Right hindlimb (tissue), 1 donor: ENCODE measurements at places on chromosomes 3 and 15.

DNA sequence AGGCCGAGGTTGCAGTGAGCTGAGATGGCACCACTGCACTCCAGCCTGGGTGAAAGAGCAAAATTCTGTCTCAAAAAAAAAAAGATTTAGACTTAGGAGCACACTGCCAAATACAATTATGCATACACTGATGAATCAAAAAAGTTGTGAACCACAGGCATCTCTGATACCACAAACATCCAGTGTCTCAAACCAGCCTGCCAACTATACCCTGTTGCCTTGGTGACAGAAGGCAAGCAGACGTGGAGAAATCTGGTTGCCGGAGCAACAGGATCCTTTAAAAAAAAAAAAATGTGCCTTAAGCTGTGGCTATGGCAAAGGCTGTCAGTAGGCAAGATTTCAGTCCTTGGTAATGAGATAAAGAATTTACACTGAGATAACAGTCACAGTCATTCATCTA, 202.3 kb downstream of the NEK10 start:
- peak; percentile 26 for DNase-seq

- peak; percentile 87 for DNase-seq
Measured at GRCh38 chr15:94075349-94075748, 156.0 kb upstream of the MCTP2 start.

DNA sequence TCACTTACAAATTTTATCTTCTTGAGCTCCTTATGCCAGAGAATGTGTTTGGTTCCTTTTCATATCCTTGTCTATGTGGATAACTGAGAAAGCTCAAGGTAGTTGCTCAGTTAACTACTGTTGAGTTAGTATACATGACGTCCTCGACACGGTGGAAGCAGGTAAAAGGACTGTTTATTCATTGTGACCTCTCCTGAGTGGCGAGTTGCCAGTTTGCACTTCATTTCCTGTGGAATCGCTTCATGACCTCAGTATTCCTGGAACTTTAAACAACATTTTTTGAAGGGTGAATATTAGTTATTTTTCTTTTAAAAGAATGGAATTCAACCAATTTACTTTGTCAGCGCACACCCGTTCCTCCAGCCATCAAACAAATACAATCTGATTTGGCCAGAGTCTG, 1.2 kb upstream of the TPRG1 start:
- no peak for DNase-seq

DNA sequence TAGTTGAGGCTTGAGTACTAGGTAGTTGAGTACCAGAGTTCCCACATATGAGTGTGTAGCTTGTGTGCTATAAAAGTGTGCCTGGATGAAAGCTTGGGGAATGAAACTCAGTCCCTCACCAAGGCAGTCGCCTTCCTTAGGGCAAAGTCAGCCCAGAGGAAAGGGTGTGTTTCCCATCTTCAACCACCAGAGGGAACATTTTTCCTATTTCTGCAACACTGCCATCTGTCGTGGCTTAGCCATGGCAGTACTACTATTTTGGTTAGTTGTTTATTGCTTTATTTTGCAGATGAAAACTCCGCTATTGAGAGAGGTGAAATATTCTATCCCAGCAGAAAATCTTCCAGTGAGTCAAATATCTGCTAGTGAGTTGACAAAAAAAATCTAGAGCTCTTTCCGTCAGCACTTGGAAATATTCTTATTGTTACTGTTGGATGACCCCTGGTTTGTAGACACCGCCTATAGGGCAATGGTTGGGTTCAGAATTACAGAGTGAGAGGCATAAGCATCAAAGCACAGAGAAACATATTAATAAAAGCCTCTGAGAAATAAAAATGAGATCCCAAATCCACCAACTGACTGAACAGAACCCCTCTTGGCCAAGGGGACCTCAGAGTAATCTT, 239.9 kb downstream of the CPNE4 start:
- no peak for DNase-seq

DNA sequence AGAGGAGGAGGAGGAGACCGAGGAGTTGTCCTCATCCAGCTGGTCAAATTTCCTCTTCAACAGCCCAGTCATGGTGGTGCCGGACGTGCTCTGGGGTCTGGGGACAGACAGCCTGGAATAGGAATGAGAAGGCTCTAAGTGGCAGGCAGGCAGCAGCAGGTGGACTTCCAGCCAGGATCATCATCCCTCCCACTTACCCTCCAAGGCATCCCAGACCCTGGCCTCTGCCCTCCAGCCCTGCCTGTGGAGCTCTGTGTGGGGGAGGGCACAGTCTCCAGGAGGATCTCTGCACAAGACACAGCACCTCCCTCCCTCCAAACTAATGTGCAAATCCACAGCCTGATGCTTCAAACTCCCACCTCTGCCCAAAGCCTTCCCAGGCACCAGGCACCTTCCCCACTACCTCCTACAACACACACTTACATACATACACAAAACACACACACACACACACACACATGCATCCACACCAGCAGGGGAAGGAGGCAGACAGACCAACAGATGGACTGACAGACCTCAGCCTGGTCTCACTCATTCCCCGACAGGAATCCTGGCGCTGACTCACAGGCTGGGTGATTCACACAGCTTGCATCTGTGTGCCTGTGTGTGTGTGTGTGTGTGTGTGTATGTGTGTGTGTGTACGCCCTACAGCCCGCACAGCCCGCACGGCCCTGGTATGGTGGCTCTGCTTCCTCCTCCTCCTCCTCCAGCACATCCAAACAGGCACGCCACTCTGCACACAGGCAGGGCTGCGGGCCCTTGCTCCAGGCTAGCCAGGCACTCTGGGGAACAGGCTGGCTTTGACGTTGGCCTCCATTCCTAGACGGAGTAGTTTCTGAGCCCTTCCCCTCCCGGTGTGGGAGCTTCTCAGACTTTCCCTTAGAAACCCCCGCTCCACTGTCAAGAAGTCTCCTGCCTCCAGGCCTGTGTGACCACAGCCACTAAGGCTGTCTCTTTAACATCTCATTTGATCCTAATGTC, 6.5 kb downstream of the CSRNP1 start:
- DNase-seq: peak; percentile 84

GRCh38 chr3:39753391-39753790, 56.0 kb upstream of the MYRIP start:
- no peak for DNase-seq

- no peak for DNase-seq
Measured at GRCh38 chr3:143973259-143974021, 1.8 kb downstream of the DIPK2A start.

DNA sequence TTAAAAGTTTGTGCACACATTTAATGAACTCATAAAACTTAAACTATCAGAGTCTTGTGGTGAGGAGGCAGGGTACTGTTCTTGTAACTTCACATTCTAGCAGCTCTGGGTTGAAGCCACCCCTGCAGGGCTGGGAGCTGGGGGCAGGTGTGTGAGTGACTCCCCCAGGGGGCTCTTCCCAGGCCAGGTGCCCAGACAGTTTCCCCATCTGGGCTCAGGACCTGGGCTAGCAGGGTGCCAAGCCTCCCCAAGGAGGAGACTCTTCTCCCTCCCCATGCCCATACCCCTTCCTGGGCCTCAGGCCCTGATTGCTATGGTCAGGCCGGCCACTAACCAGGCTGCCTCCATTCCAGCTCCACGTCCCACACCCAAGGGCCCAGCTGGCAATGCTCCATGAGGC, 22.0 kb upstream of the CHCHD6 start:
- no peak for DNase-seq

- no peak for DNase-seq
Measured at GRCh38 chr3:104411757-104412156, 955.0 kb upstream of the ALCAM start.

DNA sequence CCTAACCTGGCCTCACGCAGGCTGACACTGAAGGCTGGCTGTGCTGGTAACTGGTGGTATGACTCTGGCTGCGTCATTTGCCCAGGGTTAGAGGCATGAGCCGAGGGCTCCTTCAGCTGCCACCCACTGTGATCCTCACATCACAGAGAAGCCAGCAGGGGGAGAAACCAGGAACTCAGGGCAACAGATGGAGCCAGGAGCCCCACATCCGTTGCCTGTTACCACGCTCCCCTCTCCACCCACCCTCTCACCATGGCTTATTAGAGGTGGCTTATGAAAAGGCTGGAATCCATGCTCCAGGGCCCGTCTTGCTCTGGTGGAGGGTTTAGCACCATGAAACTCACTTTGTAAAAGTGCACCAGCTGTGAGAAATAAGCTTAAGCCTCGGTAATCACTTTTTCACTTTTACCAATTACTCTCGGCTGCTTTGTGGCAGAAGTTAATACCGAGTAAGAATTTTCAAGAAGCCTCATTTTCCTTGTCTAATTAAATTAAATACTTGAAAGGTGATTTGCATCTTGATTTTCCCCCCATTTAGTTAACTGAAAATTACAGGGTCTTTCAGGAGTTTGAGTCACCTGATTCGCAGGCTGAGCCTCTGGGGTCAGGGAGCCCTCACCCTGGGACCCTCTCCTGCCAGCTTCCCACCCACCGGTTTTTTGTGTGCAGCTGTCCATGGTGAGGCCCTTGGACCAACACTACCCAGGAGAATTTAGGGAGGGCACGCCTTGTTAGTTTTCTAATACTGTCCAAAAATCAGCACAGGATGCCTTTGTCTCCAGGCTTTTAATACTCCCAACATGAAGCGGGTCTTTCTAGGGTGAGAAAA, 60.9 kb downstream of the ASB7 start:
- peak; percentile 59 for DNase-seq

- DNase-seq: no peak
Measured at GRCh38 chr3:67017211-67017610, 19.1 kb downstream of the KBTBD8 start.

GRCh38 chr3:185411133-185411532, 48.2 kb downstream of the MAP3K13 start:
- DNase-seq: no peak

- no peak for DNase-seq
Measured at GRCh38 chr3:158864492-158864891, 62.6 kb downstream of the MFSD1 start.

GRCh38 chr15:68369931-68370767, 61.8 kb downstream of the ITGA11 start:
- DNase-seq: no peak

DNA sequence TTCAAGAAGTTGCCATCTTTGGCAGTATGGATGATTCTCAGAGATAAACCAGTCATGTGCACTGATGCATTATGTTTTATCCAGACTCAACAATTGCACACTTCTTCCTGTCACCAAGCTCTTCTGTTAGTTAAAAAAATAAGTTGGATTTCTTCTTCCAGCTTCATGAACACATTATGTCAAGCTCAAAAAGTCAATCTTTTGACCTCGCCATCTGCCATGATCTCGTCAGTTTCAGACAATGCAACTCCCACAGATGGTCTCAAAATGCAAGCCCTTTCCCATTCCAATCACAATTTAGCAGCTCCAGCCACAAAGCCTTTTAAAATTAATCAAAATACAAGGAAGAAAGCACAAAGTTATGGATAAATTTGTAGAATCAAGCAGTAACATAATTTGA, 42.8 kb downstream of the TFDP2 start:
- DNase-seq: no peak

- DNase-seq: no peak
Measured at GRCh38 chr3:116443191-116443661, 2.1 kb downstream of the LSAMP start.

DNA sequence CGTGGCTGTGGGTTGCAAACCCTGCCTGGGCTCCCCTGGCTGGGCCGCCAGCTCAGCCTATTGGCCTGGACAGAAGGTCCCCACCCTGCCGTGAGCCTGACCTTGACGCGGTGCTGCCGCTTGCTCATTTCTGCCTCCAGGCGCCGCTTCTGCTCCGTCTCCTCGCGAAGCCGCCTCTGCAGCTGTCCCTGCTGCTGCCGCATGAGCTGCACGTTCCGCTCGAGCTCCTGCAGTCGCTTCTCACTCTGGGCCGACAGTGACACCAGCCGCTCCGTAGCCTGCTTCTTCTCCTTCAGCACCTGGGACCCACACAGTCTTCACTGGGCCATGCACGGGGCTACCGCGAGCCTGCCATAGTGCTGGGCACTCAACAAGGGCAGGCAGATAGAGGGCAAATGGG, 21.7 kb downstream of the KIF7 start:
- no peak for DNase-seq

- DNase-seq: peak; percentile 39
Measured at GRCh38 chr3:5058471-5058951, 63.6 kb upstream of the ARL8B start.

DNA sequence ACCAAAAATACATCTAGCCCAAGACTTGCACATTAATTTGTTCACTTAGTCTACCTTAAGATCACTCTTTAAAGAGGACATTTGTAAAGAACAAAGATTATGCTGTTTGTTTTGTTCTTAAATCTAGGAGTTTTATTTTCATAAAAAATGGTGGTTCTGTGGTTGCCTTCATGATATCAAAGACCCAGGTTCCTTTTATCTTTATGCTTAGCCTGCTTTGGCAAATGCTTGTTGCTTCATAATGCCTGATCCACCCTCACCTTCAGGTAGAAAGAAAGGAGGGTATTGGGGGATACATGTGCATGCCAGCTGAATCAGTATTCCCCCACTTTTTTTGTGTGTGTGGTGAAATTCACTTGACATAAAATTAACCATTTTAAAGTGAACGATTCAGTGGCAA, 48.5 kb downstream of the GTF2E1 start:
- no peak for DNase-seq

GRCh38 chr3:172260381-172260780, 187.9 kb downstream of the GHSR start:
- DNase-seq: no peak

DNA sequence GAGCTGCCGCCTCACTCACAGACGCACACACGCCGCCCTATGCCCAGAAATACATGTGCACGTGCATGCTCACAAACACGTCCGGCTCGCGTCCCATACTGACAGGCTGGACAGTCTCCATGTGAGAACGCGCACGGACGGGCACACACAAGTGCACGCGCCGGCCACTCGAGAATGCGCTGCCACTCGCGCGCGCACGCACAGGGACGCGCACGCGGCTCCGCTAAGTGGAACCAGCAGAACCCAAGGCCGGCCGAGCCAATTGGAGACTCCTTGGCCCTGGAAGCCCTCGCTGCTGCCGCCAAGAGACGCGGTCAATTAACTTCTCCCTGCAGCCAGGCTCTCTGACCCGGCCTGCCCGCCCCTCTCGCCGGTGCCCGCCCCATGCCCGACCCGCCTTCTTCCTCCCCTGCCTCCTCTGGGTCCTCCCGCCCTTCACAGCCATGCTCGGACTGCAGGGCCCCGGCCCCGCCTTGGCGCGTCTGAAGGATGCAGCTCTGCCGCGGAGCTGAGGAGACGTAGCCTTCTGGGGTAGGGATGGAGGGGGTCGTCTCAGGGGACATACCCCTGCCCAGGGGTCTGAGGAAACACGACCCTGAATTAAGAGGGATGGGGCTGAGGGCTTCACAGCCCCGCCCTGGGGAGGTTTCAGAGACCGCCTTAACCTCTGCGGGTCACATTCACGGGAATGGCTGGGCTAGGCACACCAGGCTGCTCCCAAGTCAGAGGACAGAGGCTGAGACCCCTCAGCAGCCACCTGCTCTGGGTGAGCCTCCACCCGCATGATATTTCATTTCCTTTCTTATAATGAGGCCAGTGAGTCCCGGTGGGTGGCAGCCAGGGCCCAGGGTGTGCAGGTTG, 15.0 kb downstream of the PTH1R start:
- DNase-seq: peak; percentile 85

GRCh38 chr3:167406876-167407492, 26.9 kb upstream of the ZBBX start:
- DNase-seq: peak; percentile 72

- no peak for DNase-seq
Measured at GRCh38 chr3:31841515-31841914, 139.5 kb downstream of the OSBPL10 start.
